Stimulated activated CD4-positive, alpha-beta T cell treated with anti-CD3 and anti-CD28 coated beads, Interleukin-1b, Interleukin-23, amount 100 ng/mL, for 1 hour (primary cell): ENCODE measurements at places on chromosomes 5 and 9.

DNA sequence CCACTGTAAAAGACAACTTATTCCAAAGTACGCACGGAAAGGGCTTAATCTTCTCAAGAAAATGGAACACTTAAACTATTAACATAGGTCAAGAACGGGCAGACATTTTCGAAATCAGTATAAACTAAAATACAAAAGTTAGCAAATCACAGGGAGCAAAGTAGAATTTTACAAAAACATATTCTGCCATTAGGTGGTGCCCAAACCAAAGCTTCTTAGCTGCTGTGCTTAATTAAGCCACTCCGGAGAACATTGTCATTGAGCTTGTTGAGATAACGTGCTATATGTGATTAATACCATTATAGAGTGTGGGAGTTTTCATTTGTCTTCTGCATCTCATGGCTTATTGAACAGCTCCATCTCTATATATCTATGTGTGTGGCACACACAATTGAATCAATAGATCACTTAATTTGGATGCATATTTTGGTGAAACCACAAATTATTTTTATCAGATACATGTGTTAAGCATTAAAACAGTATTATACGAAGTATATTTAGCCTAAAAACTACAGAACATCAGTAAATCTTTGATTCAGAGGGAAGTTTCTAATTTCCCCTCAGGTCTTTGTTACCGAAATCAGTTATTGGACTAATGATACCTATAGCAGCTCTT, 23.4 kb downstream of the UBLCP1 start:
- DNase-seq, result no peak

DNA sequence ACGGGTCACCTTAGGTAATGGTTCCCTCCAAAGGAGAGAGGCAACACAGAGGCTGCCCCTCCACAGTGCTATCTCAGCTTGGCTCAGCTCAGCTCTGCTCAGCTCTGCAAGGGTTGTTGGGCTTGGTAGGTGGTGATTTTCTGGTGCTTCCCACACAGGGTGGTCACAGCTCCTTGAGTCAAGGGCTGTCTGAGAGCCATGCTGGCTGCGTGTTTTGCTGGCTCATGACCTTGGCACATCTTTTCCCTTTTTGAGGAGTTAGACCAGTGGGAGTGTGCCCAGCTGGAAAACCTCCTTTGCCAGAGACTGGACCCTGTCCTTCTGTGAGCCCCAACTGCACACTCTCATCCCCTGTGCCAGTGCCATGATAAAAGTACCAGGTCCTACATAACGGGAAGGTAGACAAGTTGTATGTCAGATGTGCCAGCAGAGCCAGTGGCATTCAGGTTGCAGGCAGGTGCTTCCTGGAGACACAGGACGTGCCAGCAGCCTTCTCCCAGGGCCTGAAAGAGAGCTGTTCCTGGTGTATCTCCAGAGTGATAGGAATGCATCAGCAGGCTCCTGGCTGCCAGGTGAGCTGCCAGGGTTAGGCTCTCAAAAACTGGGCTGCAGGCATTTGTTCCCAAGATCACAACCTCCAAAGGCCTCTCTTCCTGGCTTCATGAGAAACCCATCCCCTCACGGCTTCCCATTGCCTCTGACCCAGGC, 118.6 kb upstream of the CXCL14 start:
- DNase-seq, result no peak

DNA sequence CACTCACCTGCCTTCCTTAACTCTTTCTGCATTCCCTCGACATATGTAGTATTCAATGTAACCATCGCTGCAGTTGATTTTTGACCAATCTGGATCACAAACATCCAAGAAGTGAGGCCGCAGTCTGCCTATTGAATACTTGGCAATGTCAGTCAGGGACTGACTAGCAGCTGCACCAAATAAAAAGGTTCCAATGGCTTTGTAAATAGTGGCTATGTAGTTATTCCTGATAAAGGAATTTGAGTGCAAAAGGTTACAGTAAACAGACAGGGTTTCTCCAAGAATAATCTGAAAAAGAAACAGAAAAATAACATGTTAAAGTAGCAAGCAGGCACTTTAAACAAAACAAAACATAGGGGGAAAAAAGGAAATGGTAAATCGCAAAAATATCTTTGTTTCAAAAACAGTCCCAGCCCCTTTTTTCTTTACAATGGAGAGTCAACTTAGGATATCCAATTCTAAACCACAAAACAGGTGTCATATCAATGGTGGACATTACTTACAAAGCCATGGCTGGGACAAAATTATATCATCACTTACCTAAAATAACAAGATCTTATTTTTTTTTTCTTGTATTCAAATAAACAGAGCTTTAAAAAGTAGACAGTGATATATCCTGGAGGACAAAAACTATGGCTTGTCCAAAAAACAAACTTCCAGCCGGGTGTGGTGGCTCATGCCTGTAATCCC, 66.8 kb downstream of the PLPP1 start:
- DNase-seq, result no peak

DNA sequence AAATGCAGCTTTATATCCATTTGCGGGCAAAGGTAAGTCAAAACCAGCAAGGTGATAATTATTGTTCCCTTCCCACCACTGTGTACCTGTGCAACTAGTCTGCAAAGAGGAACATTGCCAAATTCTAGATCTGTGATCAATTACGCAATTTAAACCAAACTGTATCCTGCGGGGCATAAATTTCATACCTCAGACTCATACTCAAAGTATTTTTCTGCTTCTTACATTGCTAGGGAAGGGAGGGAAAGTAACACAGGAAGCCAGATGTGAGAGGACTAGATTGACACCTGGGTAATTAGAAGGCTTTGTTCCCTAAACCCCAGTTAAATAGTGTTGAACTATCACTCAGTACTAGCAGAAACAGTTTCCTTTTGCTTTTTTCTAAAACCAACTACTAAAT, 240.2 kb upstream of the ZNF608 start:
- no peak for DNase-seq

- no peak for DNase-seq
Observed at GRCh38 chr5:9540791-9541190, 5.1 kb downstream of the SEMA5A start.

- DNase-seq, result no peak
Observed at GRCh38 chr5:113608113-113608596, 94.7 kb downstream of the YTHDC2 start.

GRCh38 chr9:86783884-86784283, 163.4 kb downstream of the GAS1 start:
- no peak for DNase-seq

- no peak for DNase-seq
Observed at GRCh38 chr9:86175743-86176456, 76.5 kb upstream of the GOLM1 start.
